ENCODE measurements at places on chromosomes 2 and 18. TPM values are rescaled to one million over a fixed set of nuclear protein-coding genes. Genes with fewer than 3 reads are reported as not detected.

- no peak for DNase-seq
Observed at GRCh38 chr2:164802095-164802707, 39.4 kb downstream of the COBLL1 start.

GRCh38 chr2:20171445-20171977, 53.4 kb downstream of the SDC1 start:
- no peak for DNase-seq

DNA sequence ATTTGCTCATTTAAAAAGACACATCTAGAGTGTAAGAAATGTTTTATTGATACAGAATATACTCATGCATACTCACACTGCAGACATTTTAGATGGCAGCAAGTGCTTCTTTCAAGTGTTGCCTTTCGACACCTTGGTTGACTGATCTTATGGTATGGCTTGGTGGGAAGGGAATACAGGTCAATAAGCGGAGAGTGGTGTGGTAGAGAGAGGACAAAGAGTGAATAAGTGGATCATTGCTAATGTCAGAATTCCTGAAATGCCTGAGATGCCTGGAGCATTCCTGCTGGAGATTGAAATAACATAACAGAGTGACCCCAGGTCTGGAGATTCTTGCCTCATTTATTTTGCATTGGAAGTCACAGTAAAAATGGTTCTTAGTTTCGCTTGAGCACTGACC, 76.7 kb downstream of the RND3 start:
- no peak for DNase-seq

The STAM2 gene
- total RNA-seq: 34.0 TPM

All from body of pancreas (tissue), 4 donors.